Stimulated activated naive CD8-positive, alpha-beta T cell treated with anti-CD3 and anti-CD28 coated beads, Interleukin-15, amount 100 ng/mL, for 72 hours (primary cell): ENCODE measurements at places on chromosomes 4 and X.

DNA sequence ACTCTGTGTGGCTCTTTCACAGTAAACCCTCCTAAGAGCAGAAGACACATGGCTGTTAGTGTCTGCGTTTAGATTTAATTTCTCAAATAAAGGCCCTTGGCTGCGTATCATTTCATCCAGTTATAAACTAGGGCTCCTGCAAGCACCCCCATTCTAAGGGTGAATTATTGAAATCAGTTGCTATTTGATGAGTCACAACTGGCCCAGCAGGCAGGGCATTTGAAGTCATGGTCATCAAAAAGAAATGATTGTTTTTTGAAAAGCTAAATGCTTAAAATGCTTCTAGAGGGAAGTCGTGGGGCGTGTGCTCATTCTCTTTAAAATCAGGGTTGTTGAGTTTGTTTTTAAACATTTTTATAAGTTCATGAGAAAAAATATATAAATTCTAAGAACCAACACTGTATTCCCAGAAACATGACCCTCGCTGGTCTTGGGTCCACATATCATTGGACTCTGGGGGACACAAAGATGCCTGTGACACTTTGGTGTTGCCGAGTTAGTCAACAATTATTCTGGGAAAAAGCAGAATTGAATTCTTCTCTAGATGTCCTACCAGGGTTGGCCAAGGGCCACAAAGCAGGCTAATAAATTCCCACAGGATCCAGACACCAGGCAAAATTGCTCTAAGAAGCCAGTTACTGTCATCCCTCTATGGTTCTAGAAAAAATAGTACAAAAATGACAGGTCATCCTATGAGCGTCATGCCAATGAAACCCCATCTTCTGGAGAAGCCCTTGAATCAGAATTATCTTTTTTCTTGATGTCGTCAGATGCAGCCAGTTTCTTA is 99.5 kb upstream of the MYOZ2 start:
- no peak for DNase-seq

DNA sequence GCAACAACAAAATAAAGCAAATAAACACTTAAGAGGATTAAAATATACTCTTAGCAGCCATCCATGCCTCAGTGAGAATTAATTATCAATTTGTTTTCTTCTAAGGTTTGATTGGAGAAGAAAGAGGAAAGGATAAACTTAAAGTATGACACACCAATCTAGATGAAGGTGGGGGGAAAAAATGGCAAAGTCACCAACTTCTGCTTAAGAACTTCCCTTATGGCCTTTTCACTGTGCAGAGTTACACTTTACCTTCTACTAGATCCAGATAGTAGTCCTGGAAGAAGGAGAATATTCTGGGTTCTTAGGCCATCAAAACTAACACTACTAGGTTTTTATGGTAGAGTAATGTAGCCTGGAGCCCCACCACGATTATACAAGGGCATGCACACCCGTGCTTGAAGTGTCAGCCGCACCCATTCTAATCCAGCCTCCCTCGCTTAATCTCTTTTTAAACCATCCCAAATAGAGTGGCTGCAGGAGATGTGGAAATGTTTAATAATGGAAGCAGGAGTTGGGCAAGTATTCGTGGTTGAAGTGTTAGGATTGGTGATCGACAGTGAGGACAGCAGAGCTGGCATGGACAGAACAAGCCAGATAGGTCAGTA is 14.1 kb downstream of the ENPEP start:
- DNase-seq, result no peak

- DNase-seq, result no peak
Measured at GRCh38 chr4:81459228-81459627, 12.5 kb downstream of the RASGEF1B start.

GRCh38 chr4:36422607-36423006 is 141.2 kb downstream of the DTHD1 start:
- no peak for DNase-seq
